A549 treated with DMSO at 1 μM for 4 hours (cell line): ENCODE measurements at places on chromosomes 13 and 19. TPM values are rescaled to one million over a fixed set of nuclear protein-coding genes. Genes with fewer than 3 reads are reported as not detected.

The CACNG6 gene
- total RNA-seq = 10.7 to 12.6 TPM (median 11.2 TPM) in 5 replicates

The CEACAM20 gene
- 0.06 to 0.12 TPM (median 0.10 TPM) in 3 of 5 replicates, not detected in the others for total RNA-seq

The SULT2A1 gene
- not detected in 5 replicates for total RNA-seq

The CPAMD8 gene
- total RNA-seq = 0.02 to 0.21 TPM in 2 of 5 replicates, not detected in the others

The KLK14 gene
- total RNA-seq = 0.25 to 0.67 TPM (median 0.45 TPM) in 5 replicates

The SCN1B gene
- 13.9 to 19.7 TPM (median 17.4 TPM) in 5 replicates for total RNA-seq

The ODAD3 gene
- 0.80 to 1.7 TPM (median 1.1 TPM) in 5 replicates for total RNA-seq

The ZNF541 gene
- not detected in 5 replicates for total RNA-seq

The F10 gene
- not detected in 5 replicates for total RNA-seq
